ENCODE measurements at places on chromosomes 12 and 14.
A peak's percentile ranks its signal among the peaks of the same experiment; 100 is the strongest.

GRCh38 chr12:127803545-127803944 lies 463.4 kb upstream of the TMEM132C start:
- DNase-seq, result peak; percentile 5

DNA sequence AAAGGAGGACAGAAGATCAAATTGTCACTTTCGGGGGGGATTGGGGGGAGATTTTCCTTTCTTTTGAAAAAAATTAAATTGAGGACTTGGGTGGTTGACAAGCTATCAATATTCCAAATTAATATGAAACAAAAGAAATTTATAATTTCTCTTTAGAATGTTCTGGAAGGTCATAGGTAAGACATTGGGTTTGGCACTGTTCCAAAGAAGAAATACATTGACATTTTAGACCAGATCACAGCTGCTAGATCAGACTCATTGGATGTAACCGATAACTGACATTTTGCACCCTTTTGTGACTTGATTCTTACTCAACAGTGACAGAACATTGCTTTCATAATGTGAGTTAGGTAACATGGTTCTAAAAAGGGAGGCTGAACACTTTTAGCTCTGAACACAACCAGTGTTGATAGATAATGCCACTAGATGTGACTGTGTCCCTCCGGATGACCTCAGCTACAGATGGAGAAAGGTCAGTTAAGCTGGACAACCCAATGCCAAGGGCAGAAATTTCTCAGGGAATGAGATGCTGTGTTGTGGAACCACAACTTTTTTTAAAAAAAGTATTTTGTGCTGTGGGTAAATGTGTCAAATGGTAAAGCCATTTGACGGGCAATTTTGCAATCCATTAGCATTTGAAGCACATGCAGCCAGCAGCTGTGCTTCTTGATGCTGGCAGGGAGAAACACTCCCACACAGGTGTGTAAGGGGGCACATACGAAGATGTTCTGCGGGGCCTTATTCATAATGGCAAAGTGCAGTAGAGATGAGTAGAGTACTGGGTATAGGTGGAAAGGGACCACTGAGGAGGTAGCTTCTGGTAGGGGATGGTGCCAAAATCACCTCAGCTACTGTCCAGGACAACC lies 62.9 kb downstream of the RFX4 start:
- no peak for DNase-seq

GRCh38 chr12:95571369-95571768 lies 20.1 kb upstream of the USP44 start:
- DNase-seq, result no peak

DNA sequence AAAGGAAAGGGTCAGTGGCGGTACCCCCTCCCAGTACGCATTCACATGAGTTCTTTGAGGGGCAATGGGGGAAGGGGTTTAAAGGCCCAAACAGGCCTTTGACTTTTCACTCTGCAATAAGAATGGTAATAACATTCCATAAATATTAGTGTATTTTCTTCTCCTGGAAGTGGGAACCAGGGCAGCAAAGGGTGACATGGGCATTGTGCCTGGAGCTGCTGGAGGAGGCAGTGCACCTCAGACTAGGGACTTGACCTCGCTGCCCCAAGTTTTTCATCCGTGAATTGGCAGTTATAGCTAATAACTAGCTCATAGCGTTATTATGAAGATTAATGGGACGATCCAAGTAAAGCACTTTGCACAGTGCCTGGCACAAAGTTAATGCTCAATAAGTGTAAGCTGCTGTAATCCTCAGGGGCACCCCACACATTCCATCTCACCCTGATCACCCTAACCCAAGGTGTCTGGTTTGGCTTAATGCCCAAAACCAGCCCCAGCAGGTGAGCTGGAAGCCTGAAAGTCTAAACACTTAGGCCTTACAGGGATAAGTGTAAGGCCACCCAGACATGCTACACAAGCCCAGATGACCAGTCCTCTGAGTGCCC lies 2.8 kb upstream of the KCNH3 start:
- no peak for DNase-seq

GRCh38 chr12:105825141-105825540 lies 313.6 kb downstream of the NUAK1 start:
- DNase-seq, result no peak

Measured in NCI-H2029 (cell line).